ENCODE measurements at places on chromosomes 16 and 17.

DNA sequence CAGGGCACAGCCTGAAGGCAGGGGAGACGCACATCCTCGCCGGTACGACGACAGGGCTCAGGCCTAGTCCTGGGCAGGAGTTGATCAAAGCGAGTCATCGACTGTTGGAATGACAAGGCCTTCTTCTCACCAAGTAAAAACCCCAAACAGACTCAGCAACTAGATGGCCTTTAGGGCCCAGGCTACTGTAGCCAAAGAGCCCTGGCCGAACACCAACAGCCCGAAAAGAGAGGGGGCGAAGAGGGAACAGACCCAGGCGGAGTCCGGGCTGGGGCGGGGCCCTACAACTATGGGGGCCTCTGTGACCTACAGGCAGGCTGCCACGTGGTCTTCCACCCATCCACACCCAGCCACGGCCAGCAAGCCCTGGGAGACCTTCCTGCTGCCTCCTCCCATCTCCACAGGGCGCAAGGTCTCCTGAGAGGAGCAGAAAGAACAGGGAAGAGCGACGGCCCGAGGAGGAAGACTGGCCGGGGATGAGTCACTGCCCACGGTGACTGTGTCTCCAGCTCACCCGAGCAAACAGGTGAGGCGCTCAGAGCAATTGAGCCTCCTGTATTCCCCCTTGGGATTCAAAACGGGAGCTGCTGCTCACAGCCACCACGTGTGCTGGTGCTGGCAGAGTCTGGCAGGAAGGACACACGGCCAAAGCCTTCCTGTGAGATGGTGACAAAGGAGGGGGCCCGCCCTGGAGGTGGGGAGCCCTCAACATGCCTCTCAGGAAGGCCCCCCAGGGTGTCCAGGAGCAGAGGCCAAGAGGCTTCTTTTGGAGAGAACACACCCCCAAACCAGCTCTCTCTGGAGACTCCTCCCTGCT is 17.7 kb downstream of the SLC16A3 start:
- DNase-seq, result no peak

- DNase-seq, result no peak
These were observed 7.5 kb downstream of the C1QTNF8 start for GRCh38 chr16:1088295-1089170.

- no peak for DNase-seq
These were observed 1.8 kb upstream of the RBFOX3 start for GRCh38 chr17:79612468-79613194.

- DNase-seq, result no peak
These were observed 102.0 kb upstream of the HAS3 start for GRCh38 chr16:69003500-69003899.

All from naive thymus-derived CD8-positive, alpha-beta T cell (primary cell).